Parietal lobe (tissue), 2 donors: ENCODE measurements at places on chromosomes 3 and 15. TPM values are rescaled to one million over a fixed set of nuclear protein-coding genes. Genes with fewer than 3 reads are reported as not detected.

The KPNA4 gene
- total RNA-seq = 38.5 TPM

The PLA2G4E gene
- total RNA-seq = not detected

The FBXL22 gene
- total RNA-seq = 0.31 TPM

The CHRNA5 gene
- total RNA-seq = 6.6 TPM

The CFAP100 gene
- 5.9 TPM for total RNA-seq

The GOLGA8Q gene
- 1.9 TPM for total RNA-seq

The AADACL2 gene
- total RNA-seq = not detected

The ADAMTS17 gene
- 8.5 TPM for total RNA-seq

The ZDHHC23 gene
- 18.8 TPM for total RNA-seq

The TM4SF18 gene
- total RNA-seq = 3.8 TPM

The TMOD3 gene
- 35.1 TPM for total RNA-seq

The LRRC49 gene
- 201 TPM for total RNA-seq

The KBTBD13 gene
- not detected for total RNA-seq

The NRG4 gene
- not detected for total RNA-seq
